ENCODE measurements at places on chromosomes 2 and 18.
A peak's percentile ranks its signal among the peaks of the same experiment; 100 is the strongest.

DNA sequence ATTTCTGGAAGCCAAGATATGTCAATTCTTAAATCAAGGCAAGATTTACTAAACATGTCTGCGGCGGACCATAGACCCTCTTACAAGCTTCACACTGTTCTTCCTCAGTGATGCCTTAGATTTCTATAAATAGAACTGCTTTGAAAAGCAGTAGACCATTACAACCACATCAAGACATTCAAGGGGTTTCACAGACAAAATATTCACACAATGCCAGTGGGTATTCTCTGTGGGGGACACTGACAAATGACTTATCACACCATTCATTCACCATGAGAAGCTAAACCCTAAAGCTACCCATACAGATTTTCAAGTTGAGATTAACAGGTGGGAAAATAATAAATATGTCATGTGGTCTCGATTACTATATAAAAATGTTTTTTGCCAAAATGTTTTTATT is 15.9 kb upstream of the LRRTM4 start:
- no peak for DNase-seq

DNA sequence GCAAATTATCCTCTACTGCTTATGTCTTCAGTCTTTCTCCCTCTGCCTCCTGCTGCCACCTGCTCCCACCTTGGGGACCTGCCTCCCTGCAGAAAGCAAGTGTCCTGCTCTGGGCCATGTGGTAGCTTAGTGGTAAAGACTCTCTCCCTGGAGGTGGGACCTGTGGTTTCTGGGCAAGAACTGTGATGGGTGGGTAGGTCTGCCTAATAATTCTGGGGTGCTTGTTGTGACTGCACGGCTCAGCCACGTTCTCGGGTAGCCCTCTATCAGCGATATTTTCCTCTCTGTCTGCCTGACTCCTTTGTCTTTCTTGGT is 16.4 kb upstream of the CD28 start:
- no peak for DNase-seq

DNA sequence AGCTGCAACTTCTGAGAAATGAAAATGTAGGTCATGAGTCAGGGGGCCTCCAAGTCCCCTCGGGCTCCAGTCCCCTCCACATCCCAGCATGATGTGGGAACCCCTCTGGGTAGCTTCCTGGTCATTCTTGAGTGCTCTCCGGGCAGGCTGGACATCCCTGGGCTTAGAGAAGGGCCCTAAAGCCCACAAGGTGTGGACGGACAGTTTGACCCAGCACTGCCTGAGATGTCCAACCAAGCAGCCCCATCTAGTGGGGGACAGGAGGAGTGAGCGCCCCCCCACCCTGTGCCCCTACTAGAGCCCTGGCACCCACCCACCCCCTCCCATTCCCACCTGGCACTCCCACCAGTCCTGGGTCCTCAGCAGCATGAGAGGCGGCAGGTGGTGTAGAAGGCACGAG is 46.0 kb downstream of the CYP27C1 start:
- peak; percentile 41 for DNase-seq

GRCh38 chr2:151363709-151364108 is 6.3 kb downstream of the TNFAIP6 start:
- DNase-seq = no peak

DNA sequence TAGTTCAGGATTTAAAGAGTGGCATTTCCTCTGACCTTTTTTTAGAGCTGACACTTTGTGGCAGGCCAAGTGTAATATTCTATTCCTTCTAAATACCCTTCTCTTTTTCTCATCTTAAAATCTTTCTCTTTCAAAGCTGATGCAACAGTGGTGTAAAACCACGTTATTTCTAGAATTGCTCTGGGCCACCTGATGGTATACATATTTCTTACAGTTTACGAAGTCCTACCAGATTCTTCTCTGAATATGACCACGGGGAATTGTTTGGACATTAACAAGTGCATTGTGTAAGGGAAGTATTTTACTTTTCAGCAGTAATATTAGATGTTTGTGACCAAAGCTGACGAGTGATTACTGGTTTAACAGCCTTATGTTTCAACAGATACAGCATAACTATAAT is 109.9 kb downstream of the PTPRM start:
- DNase-seq = no peak

DNA sequence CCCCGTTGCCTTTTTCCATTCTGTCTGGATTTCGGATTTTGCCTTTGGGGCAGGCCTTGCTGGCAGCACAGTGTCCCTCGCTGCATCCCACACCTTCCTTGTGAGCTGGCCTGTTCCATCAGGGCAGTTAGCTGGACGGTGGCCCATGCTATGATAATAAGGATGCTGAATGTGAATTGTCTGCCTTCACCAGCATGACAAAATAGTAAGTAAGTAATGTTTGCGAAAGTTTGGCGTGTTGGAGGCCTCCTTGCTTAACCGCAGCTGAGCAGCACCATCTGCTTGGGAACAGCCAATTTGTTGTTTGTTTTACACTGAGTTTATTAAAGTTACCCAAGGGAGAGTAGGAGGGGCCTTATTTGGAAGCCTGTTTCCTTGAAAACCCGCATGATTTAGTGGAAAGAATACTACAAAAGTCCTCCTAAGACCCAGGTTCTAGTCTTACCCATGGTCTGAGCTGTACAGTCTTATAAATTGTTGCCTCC is 469.7 kb upstream of the FANCL start:
- DNase-seq = no peak

- DNase-seq = no peak
Observed at GRCh38 chr2:7672027-7672684, 754.9 kb downstream of the RNF144A start.

DNA sequence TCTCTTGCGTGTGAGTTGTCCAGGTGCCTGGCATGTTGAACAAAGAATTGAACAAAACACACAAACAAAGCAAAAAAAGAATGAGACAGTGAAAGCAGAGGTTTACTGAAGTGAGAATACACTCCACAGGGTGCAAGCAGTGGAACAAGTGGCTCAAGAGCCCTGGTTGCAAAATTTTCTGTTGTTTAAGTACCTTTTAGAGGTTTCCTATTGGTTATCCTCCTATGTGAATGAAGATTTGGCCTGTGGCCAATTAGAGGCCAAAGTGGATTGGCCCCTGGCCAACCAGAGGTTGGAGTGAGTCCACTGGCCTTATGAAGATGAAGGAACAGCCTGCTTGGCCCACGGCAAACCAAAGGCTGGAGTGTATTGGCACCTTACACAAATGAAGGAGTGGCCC is 1188.5 kb upstream of the NRXN1 start:
- no peak for DNase-seq

DNA sequence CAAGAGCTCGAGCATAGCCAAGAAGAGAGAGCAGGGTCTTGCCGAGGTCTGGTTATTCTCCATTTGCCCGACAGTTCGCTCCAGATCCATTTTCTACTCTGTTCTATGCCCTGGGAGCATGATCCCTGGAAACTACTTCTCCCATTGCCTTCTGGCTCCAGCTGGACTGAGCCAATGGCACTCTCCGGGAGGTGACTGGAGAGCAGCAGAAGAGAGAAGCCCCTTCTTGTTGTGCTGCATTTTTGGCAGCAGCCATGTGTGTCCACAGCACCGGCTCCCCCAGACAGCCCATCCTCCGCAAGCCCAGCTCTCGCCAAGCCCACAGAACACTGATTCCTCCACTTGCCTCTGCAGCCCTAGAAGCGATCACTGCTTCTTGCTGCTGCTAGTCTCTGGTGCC is 345.5 kb downstream of the TNS1 start:
- no peak for DNase-seq

DNA sequence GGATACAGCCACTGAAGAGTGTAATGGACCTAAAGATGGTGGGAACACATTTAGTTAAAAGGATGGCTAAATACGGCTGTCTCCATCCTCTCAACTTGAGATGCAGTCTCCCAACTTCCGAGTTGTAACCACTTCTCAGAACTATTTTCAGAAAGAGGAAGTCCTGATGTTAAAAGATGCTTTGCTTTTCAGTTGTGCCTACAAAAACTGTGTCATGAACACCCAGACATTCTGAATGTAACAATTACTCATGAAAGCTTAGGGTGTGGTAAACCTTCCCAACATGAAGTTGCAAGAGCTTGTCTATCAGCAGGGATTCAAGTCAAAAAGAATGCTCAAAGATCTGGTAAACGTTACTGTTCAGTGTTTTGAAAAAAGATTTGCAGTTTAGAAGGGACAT is 147.9 kb downstream of the DOCK10 start:
- DNase-seq = no peak

- no peak for DNase-seq
Observed at GRCh38 chr2:39706312-39706711, 40.6 kb downstream of the TMEM178A start.

DNA sequence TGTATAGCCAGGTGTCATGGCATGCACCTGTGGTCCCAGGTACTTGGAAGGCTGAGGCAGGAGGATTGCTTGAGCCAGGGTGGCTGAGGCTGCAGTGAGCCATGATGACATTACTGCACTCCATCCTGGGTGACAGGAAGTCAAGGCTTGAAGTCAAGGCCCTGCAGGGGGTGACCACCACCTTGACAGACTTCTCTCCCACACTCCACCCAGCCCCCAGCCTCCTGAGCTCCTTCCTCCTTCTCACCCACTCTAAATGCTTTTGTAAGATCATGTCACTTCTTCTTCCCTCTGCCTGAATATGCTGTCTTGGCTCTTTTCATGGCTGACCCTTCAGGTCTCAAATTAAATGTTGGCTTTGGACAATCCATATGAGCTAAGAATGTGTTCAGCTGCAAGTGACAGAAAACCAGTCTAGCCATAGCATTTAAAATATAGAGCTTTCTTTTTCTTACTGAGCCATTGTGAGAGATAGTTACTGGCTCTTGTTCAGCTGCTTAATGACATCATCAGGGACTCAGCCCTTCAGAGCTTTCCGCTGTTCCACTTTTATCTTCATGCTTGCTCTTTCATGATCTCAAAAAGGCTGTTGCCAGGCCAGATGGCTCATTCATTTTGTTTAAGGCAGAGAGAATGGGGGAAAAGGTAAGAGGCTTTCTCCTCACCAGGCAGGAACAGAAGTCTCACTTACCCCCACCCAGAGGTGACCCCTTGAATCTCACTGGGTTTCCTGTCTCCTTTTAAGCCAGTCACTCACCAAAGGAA is 36.7 kb upstream of the TTC39C start:
- DNase-seq = no peak

DNA sequence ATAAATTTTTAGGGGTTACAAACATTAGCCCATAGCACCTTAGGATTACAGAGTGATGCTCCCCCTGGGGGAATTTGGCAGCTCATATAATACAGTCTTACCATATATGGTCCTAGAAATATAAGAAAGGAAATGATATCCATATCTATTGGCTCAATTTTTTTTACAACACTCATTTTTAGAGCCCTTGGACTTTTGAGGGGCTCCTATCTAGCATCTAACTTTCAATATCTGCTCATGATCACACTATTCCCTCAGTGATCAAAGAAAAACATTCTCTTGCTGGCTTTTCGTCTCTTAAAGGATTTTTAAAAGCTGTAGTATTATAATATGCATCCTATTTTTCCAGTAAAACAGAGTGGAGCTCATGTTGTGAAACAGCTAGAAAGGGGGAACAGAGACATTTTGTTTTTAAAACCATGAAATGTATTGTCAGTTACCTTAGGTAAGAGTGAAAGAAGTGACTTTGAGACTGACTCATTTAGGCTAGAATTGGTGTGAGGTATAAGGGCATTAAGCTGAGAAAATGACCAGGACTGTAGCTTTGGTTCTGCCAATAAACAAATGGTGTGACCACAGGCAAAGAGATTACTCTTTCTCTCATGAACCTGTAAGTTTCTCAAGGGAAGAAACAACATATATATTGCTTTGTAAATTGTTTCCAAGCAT is 65.8 kb downstream of the ALPK2 start:
- no peak for DNase-seq

- no peak for DNase-seq
Observed at GRCh38 chr18:79573921-79574491, 105.6 kb upstream of the CTDP1 start.

GRCh38 chr2:240350696-240351087 is 84.8 kb upstream of the GPC1 start:
- no peak for DNase-seq

GRCh38 chr2:170660409-170660808 is 54.7 kb upstream of the SP5 start:
- peak; percentile 34 for DNase-seq

GRCh38 chr2:31258351-31258750 is 24.4 kb downstream of the EHD3 start:
- DNase-seq = no peak

DNA sequence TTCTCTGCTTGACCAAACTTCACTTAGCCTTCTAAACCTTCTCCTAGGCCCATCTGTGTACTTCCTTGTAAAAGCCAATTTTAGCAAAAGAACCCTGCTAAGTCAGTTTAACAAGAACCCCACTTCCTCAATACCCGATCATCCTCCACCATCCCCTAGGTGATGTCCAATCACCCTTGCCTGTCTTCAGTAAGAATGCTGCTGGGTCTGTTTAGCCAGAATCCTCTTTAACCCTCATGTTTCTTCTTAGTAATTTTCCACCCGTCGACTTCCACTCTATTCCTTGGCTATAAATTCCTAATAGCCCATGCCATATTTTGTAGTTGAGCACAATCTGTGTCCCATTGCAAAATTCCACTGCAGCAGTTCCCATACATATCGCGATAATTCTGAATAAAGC is 780.0 kb upstream of the RAB6C start:
- DNase-seq = no peak

GRCh38 chr2:171491292-171491691 is 31.0 kb upstream of the CYBRD1 start:
- no peak for DNase-seq

GRCh38 chr2:73202156-73203054 is at the start of gene NOTO:
TSS of gene NOTO (plus strand) at chr2:73202574. CDS start at chr2:73202667, 93 bp downstream.
- DNase-seq = peak; percentile 31

DNA sequence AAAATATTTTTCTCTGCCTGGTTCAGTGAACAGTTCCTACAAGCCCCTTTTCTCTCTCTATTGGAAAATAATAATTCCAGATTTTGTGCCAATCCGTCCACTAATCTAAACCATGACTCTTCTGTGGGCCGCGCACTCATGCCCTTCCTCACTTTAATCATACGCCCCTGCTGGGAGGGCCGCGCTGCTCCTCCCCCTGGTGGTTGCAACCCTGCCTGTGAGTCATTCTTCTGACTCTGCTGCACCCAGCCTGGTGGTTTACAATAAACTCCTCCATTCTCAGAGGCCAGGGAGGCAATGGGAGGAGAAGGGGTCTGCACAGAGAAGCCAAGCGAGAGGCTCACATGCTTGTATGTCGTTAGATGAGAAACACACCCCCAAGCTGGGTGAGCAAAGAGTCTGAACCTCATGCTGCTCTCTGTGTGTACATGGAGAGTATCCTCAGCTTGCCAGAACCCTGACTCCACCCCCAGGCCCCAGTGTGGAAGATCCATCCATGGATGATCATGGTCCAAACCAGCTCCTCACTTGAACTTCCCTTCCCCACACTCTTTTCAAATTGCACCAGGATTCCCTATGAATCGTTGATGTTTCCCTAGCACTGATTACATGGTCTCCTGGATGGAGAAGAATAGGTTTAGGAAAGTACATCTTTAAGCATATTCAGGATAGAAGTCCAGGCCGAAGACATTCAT is 228.9 kb downstream of the ANKRD30B start:
- DNase-seq = peak; percentile 95

- DNase-seq = peak; percentile 72
Observed at GRCh38 chr2:9336576-9337314, 86.6 kb downstream of the ITGB1BP1 start.

GRCh38 chr2:17541531-17541950 is 1.0 kb downstream of the VSNL1 start:
- no peak for DNase-seq

GRCh38 chr18:30970196-30970816 is 72.2 kb downstream of the DSC3 start:
- no peak for DNase-seq

GRCh38 chr2:109447251-109447661 is 166.5 kb downstream of the SEPTIN10 start:
- DNase-seq = peak; percentile 85

Data from MG63 (cell line).